T-helper 2 cell treated with Interferon-gamma antibody and Interleukin-4, amounts not matched to agents 5 μg/mL and 100 μg/mL, for 36 hours (primary cell): ENCODE measurements at places on chromosomes 2 and 18.
A peak's percentile ranks its signal among the peaks of the same experiment; 100 is the strongest.

DNA sequence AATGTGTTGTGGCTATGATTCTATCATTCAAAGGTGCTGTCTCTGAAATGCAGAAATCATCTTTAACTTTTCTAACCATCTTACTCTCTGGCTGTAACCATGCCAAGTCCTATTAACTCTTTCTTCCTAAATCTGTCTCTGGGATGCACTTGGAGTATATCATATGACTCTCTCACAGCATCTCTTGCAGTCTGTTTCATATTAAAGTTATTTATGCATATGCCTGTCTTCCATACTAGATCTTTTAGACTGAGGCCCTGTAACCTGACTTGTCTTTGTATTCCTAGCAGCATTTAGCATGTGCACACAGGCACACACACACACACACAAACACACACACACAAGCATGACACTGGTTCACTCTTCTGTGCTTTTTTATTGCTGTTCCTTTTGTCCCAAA is 320.6 kb downstream of the ETAA1 start:
- no peak for DNase-seq

- DNase-seq, result no peak
Observed at GRCh38 chr18:56562479-56562878, 75.9 kb downstream of the TXNL1 start.

DNA sequence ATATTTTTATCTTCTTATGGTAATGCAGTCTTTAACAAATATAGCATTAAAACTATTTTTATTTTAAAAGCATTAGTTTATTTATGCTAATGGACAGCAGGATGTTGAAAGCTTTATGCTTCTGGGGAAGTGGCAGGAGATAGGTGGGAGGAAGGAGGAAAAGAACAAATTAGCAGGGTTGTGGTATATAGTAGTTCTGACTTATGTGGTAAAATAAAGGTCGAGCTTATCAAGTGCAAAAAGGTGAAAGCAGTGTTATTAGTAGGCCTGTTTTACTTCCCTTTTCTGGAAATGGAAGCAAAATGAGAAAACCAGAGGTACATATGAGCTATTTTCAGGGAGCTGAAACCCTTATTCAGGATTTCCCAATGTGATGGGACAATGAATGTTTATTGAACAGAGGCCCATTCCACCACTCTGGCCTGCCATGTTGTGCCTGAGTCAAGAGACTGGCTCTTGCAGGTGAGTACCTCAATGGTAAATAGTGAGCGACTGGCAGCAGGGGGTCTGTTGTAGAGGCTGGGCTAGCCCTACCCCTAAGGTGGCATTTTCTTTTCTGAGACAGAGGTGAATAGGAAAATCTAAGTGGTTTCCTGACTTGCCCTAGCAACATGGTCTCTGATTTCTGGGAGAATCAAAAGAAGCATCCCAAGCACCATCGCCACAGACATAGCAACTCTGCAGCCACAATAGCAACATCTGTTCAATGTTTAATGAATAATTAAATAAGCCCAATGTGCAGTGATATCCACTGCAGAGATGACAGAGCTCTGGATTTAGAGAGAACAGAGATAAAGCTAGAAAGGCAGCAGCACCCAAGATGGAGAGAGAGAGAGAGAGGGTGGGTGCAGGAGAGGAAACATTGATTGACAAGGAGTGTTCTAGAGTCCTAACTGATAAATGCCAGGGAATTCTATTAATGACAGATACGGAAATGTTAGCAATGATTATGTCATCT is 119.7 kb downstream of the UPP2 start:
- DNase-seq, result no peak

DNA sequence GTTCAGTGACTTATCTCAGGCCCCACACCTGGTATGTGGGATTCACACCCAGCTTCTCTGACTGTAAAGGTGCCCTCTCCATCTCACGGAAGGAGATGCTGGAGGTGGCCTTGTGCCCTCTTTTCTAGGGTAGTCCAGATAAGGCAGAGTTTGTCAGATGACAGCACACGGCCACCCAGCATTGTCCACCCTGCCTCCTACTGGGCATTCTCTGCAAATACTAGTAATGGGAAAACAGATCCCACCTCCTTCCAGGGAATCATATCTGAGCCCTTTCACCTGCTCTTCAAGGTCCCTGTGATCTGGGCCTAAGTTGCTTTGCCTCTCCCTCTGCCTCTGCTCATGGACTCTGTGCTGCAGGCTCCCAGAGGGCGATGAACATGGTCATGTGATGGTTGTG is 214.7 kb downstream of the CLIP4 start:
- DNase-seq, result no peak

- DNase-seq, result no peak
Observed at GRCh38 chr2:46009772-46010171, 287.4 kb upstream of the EPAS1 start.

DNA sequence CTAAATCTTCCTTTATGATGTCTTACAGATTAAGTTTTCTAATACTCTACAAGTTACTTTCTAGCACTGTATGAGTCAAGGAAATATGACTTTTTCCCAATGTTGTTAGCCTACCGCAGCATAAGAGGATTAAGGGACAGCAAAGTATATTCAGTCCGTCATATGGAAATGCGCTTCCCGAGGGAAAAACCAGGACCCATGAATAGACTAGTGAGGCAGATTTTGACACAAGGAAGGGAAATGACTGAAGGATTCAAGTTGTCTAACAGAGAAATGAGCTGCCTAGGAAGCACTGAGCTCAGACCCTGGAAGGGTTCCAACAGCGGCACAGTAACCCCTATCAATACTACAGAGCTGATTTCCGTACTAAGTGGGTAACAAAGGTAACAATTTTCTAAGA is 12.0 kb downstream of the SEPTIN10 start:
- no peak for DNase-seq

DNA sequence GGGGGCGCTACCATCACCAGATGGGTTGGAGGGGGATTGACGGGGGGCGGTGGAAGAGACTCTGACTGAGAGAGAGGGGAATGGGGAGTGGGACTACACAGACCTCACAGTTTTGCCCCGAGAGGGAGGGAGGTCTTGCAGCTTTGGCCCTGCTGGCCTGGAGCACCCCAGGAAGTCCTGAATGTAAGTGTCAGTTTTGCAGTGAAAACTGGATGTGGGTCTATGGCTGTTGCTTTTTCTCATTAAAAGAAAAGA is 2.4 kb downstream of the TCF7L1 start:
- no peak for DNase-seq

GRCh38 chr2:167646557-167646956 is 600.8 kb downstream of the STK39 start:
- DNase-seq, result no peak

DNA sequence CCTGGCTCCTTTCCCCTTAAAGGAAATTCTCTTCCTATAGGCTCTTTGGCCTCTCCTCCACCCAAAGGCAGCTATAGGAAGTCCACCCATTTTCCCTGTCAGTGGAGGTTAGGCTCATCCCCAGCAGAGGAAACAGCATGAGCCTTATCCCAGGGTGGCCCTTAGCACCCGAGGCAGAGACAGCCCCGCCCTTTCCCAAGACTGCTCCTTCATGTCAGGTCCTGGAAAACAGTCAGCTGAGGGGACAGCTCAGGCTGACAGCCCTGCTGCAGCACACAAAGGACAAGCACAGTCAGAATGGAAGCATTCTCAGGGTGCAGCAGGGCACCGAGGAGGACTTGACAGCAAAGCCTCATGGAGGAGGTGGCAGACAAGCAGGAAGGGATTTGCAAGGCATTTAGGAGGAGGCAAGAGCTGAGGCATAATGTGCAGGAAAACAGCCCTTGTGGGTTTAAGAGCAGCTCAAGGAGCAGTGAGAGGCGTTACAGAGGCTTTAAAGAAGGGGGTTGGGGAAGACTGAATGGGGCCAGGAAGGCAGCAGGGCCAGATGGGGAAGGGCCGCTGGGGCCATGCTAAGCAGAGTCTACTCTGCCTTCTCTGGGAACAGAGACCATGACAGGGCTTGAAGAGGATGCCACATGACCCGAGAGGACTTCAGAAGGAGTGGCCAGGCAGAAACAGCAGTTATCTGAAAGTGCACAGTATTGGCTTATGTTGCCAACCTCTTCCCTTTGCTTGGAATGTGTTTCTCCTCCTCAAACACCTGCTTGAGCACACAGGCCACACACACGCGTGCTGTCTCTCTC is 216.6 kb downstream of the SH3BP4 start:
- no peak for DNase-seq

DNA sequence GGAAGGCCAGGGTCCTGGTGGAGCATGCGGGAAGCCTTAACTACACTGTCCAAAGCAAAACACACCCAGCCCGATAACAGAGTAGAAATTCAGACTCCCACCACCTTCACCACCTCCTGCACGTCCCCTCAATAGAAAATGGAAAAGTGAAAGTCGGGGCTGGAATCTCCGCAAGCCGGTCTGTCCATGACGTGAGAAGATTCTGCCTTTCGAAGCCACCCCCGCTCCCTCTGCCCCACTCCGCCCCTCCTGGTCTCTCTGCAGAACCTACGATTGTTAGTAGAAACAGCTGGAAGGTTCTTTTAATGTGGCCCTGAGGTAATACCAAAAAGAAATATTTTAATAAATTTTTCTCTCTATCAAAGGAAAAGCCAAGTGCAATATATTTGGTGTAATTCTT is 116.4 kb downstream of the GBX2 start:
- DNase-seq, result no peak

DNA sequence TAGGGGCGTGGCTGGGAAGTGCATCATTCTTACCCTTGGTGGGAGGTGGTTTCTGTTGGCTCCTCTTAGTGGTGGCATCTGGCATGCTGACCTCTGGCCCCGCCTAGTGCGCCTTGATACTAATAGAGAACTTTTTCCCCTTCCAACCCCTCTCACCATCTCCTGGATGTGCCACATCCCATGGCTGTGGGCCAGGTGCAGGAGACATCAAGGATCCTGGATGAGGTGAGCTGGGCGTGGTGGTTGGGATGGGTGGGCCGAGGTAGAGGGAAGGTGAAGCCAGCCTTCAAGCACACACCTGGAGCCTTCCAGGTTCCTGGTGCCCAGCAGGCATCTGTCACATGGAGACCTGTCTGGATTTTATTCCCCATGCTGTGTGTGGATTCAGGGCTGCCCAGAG is 149.2 kb downstream of the DYSF start:
- DNase-seq, result no peak

DNA sequence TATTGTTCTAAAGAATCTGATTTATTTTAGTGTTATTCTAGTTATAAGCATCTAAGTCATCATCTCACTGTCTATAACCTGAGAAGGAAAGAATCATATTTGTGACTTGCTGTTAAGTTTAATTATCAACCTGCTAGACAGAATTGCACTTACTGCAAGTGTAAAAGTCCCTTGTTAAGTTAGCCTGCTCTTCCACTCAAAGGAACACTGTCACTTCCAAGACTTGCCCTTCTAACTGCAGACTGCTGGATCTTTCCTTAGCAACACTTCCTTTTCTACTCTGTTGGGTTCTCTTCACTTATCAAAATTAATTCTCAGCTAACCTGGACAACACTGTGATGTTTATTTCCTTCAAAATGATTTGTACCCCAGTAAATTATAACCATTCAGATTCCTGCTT is 323.2 kb upstream of the TFPI start:
- DNase-seq, result no peak

DNA sequence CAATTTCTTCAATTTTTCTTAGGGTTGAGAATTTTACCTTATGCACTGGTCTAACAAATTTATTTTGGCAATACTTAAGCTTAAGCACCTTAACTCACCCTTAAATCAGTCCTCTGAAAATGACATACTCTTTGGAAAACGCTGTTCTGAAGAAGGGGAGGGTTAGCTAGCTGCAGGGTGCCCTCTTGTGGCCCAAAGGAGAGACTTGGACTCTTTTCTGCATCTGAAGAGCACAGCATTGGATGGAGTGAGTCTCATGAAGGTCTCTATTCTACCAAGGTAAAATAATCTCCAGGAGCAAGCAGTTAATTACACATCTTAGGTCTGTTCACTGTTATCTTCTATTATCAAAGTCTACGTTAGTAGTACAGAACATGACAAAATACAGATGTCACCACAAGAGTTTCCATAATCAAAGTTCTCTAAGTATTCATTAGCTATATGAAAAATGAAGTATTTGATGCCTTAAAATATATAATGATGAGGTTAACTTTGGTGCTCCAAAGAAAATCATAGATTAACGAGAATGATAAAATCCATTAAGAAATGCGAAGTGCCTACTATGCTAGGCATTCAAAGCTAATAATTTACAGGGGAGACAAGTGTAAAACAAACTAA is 24.4 kb downstream of the PUM2 start:
- no peak for DNase-seq

DNA sequence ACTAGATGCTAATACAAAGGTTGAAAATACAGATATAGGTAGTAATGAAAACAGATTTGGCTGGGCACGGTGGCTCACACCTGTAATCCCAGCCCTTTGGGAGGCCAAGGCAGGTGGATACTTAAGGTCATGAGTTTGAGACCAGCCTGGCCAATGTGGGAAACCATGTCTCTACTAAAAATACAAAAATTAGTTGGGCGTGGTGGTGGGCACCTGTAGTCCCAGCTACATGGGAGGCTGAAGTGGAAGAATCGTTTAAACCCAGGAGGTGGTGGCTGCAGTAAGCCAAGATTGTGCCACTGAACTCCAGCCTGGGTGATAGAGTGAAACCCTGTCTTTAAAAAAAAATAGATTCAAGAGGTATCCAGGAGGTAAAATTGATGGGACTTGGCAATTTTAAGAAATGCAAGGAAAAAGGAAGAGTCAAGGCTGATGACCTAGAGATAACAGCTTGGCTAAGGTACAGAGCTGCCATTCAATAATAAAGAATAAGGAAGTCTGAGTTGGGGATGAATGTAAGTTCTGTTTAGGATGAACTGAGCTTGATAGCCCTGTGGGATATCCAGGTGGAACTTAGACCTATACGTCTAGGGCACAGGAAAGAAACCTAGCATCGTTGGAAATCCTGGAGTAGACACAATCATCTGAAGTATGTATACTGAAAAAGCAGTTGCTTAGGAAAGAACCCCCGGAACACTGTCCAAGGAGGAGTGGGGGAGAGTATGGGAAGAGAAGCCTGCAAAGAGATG is 9.1 kb downstream of the MAT2A start:
- DNase-seq, result no peak

GRCh38 chr2:29317077-29317517 is 201.9 kb downstream of the CLIP4 start:
- DNase-seq, result no peak

DNA sequence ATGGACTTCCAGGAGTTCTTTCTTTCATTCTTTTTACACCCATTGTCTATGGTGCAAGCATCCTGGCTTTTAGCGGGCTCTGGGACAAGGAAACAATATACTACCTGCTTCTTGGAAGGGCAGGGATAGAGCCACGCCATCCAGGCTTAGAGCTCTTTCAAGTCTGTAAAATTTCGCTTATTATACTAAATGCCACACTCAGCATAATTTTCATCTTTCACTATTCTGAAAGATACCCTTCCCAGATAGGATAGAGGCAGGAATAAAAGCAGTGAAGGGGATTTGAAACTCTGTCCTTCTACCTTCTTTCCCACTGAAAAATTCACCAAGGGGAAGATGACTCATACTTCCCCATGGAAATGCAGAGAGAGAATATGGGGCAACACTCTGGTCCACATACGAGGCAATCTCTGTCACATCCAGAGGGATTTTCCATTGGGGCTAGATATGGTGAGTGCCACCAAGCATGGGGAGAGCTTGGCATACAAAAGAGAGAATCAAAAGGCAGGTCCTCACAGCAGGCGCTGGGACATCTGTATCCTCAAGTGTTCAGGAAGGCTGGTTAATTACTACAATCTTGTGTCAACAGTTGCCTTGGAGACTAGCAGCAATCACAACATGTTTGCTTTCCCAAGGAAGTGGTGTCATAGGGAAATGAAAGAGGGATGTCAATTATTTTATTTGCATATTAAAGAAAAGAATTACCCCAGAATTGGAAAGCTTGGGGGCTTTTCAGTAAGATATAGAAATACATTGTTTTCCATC is 127.6 kb downstream of the TDRD15 start:
- no peak for DNase-seq

GRCh38 chr2:170929686-170930050 is 615 bp downstream of the GORASP2 start:
- DNase-seq, result peak; percentile 47
